ENCODE measurements at places on chromosomes 7 and 10. TPM values are rescaled to one million over a fixed set of nuclear protein-coding genes. Genes with fewer than 3 reads are reported as not detected.

The NEUROG3 gene
- not detected for total RNA-seq

- H3K4me3 ChIP-seq: peak overlapping the region; percentile 81
- peak overlapping the region; percentile 93 for H3K27ac ChIP-seq
- DNase-seq: no peak
- peaks cover 16% of the 10 kb centered on the region for H3K4me1 ChIP-seq
- no peaks in the 10 kb centered on the region for H3K36me3 ChIP-seq
Measured at GRCh38 chr7:140062118-140062527, 628 bp downstream of the PARP12 start.

GRCh38 chr7:145313551-145313950 lies 477.7 kb upstream of the TPK1 start:
- H3K36me3 ChIP-seq: no peaks in the 10 kb centered on the region
- H3K27me3 ChIP-seq: no peaks in the 10 kb centered on the region

The HEPACAM2 gene
- not detected for total RNA-seq

DNA sequence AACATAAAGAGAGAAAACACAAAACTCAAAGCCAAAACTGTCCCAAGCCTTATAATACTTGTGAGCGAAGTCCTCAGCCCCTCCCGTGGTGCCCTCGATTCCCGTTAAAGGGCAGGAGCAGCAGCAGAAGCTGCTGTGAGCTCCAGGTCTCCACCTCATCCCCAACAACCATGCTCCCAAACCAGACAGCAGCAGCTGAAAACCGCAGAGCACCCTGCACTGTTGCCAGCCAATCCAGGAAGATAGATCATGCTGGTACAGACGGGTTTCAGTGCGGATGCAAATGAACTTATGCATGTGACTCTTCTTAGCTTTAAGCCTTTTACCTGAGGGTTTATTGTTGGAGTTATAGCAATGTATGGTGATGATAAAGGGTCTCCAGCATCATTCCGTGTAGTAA lies 97.9 kb downstream of the DNAJB6 start:
- no peaks in the 10 kb centered on the region for H3K27me3 ChIP-seq
- H3K27ac ChIP-seq: no peak overlapping the region
- H3K4me3 ChIP-seq: no peak overlapping the region
- no peaks in the 10 kb centered on the region for H3K36me3 ChIP-seq
- H3K4me1 ChIP-seq: peaks cover 5% of the 10 kb centered on the region

- no peaks in the 10 kb centered on the region for H3K36me3 ChIP-seq
- H3K27ac ChIP-seq: no peak overlapping the region
- H3K27me3 ChIP-seq: no peaks in the 10 kb centered on the region
Measured at GRCh38 chr7:70680743-70681468, 451.0 kb upstream of the GALNT17 start.

DNA sequence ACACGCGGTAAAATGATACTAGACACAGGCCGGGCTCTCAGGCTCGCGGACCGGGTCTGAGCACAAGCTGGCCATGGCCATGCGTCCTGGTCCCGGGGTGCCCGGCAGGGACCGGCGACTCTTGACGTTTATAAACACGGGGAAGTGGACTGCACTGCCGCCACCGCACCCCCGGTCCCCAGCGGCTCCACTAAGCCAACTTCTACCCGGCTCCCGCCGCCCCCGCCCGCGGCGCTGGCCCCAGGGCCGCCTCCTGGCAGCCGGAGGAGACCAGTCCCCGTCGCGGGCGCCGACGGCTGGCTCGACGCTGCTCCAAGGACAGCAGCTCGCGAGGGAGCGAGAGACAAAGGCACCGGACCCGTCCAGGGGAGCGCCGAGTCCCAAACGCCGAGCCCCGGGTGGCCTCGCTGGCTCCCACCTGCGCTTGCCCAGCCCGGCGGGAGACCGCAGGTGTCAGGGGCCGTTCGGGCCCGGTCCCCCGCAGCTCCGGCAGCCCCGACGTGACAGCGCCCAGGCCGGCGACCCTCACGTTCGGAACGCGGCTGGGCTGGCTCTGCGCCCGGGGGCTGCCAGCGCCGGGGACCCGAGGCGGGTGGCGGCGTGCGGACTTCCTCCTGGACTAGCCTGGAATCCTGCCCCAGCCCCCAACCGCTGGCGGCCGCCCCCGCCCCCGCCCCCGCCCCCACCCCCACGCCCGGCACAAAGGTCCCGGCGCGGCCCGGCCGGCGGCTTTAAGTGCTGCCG lies 517 bp downstream of the ITGB1 start:
- peak overlapping the region; percentile 97 for H3K27ac ChIP-seq
- H3K36me3 ChIP-seq: no peaks in the 10 kb centered on the region
- H3K4me3 ChIP-seq: peak overlapping the region; percentile 85
- H3K4me1 ChIP-seq: peaks cover 16% of the 10 kb centered on the region

GRCh38 chr10:43055217-43055616 lies 21.7 kb upstream of the RET start:
- no peaks in the 10 kb centered on the region for H3K27me3 ChIP-seq
- H3K4me3 ChIP-seq: no peak overlapping the region
- H3K4me1 ChIP-seq: no peaks in the 10 kb centered on the region
- no peaks in the 10 kb centered on the region for H3K36me3 ChIP-seq

GRCh38 chr7:94697035-94697974 lies 41.4 kb upstream of the SGCE start:
- H3K4me3 ChIP-seq: no peak overlapping the region
- no peaks in the 10 kb centered on the region for H3K27me3 ChIP-seq
- no peaks in the 10 kb centered on the region for H3K36me3 ChIP-seq
- peak; percentile 61 for DNase-seq
- no peak overlapping the region for H3K27ac ChIP-seq

The SPDYE1 gene
- not detected for total RNA-seq

DNA sequence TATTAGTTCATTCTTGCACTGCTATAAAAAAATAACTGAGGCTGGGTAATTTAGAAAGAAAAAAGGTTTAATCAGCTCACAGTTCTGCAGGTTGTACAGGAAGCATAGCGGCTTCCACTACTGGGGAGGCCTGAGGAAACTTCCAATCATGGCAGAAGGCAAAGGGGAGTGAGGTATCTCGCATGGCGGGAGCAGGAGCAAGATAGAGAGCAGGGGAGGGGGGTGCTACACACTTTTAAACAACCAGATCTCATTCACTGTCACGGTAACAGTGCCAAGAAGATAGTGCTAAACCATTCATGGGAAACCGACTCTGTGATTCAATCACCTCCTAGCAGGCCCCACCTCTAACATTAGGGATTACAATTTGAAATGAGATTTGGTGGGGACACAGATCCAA lies 11.6 kb downstream of the ADAMTS14 start:
- H3K27ac ChIP-seq: no peak overlapping the region
- H3K4me3 ChIP-seq: no peak overlapping the region
- no peaks in the 10 kb centered on the region for H3K27me3 ChIP-seq
- no peaks in the 10 kb centered on the region for H3K36me3 ChIP-seq
- DNase-seq: no peak

- peaks cover 5% of the 10 kb centered on the region for H3K4me1 ChIP-seq
- H3K27me3 ChIP-seq: no peaks in the 10 kb centered on the region
- no peaks in the 10 kb centered on the region for H3K36me3 ChIP-seq
- no peak for DNase-seq
- H3K4me3 ChIP-seq: no peak overlapping the region
Measured at GRCh38 chr10:72265508-72265907, 8.2 kb upstream of the DDIT4 start.

The TRPV6 gene
- 0.51 TPM for total RNA-seq

The SAMD9 gene
- 9.0 TPM for total RNA-seq

GRCh38 chr7:11355399-11356005 lies 381.8 kb downstream of the PHF14 start:
- H3K36me3 ChIP-seq: no peaks in the 10 kb centered on the region
- no peak for DNase-seq

GRCh38 chr10:90964781-90965465 lies 44.0 kb upstream of the ANKRD1 start:
- H3K4me1 ChIP-seq: no peaks in the 10 kb centered on the region
- no peak for DNase-seq
- H3K27me3 ChIP-seq: no peaks in the 10 kb centered on the region
- H3K27ac ChIP-seq: no peak overlapping the region
- H3K4me3 ChIP-seq: no peak overlapping the region
- no peaks in the 10 kb centered on the region for H3K36me3 ChIP-seq

DNA sequence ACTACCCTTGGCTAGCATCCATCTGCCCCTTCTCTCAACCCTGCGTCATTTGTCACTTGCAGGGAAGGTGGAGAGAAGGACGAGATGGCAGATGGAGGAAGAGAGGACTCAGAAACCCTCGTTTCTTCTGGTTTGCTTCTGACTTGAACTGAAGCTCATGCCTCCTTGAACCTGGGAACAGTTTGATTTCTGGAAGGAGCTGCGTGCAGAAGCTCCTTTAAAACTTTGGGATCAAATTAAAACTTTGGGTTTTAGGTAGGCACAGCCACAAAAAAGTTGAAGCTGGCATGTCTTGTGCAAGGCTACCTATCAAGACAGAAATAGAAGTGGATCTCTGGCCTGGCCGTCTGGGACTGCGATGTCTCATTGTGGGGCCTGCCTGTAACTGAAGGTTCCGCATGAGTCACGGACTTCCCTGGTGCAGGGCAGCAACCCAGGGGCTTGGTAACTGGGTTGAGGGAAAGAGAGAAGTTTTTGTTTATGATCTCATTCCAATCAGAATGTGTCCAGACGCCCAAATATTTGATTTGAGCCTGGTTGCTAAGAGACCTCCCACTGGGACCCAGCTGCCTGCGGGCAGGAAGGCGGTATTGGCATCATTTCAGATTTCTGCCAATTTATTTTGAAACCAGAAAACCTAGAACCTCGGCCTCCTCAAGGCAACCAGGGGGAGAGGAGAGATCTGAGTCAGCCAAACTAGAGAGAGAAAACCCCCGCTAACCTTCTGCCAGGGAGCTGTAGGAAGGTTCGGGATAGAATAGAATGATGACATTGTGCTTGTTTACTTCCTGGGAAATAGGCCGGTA lies 15.8 kb upstream of the CAMK1D start:
- H3K27me3 ChIP-seq: no peaks in the 10 kb centered on the region
- H3K27ac ChIP-seq: no peak overlapping the region
- peak; percentile 28 for DNase-seq
- H3K4me1 ChIP-seq: peaks cover 2% of the 10 kb centered on the region

GRCh38 chr7:44617225-44617890 lies 10.9 kb downstream of the OGDH start:
- no peak overlapping the region for H3K4me3 ChIP-seq
- H3K36me3 ChIP-seq: no peaks in the 10 kb centered on the region
- DNase-seq: no peak
- H3K27me3 ChIP-seq: no peaks in the 10 kb centered on the region
- H3K4me1 ChIP-seq: peaks cover 7% of the 10 kb centered on the region

DNA sequence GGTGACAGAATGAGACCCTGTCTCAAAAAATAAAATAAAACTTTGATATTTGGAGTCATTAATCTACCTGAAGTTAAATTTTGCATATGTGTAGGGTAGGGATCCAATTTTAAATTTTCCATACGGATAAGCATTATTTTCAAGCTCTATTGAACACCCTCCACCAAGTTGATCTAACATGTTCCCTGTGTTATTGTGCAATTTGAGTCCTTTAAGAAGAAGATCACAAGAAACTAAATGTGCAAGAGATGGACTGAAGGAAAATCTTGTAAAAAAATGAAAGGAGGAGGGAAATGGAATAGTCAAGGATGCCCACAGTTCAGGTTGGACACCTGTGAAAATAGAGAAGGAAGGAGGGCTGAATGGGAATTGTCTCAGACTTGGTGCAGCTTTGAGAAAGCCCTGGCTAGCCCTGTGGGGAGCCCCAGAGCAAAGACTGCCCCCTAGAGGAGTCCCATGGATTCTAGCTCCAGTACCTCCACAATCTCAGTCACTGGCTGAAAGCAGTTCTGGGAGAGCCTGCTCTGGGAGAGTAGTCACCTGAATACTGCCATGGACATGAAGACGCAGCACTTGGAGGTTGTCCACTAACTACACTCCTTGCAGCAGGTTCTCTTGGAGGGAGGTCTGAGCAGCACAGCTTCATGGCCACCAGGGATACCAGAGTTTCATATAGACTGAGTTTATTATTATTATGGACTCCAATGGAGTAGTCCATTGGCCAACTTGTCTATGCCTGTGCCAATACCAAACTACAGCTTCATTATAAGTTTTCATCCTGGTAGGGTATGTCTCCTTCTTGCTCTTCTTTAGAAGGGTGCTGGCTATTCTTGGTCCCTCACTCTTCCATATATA lies 5.7 kb upstream of the TIAL1 start:
- DNase-seq: no peak
- H3K4me3 ChIP-seq: no peak overlapping the region
- no peaks in the 10 kb centered on the region for H3K36me3 ChIP-seq
- H3K27ac ChIP-seq: no peak overlapping the region

The HKDC1 gene
- not detected for total RNA-seq
